ENCODE measurements at places on chromosomes 16 and 17.

GRCh38 chr17:9671559-9671958 lies 26.2 kb downstream of the USP43 start:
- peaks cover 18% of the 10 kb centered on the region for H3K27me3 ChIP-seq
- no peak for DNase-seq
- H3K27ac ChIP-seq, result no peak overlapping the region

DNA sequence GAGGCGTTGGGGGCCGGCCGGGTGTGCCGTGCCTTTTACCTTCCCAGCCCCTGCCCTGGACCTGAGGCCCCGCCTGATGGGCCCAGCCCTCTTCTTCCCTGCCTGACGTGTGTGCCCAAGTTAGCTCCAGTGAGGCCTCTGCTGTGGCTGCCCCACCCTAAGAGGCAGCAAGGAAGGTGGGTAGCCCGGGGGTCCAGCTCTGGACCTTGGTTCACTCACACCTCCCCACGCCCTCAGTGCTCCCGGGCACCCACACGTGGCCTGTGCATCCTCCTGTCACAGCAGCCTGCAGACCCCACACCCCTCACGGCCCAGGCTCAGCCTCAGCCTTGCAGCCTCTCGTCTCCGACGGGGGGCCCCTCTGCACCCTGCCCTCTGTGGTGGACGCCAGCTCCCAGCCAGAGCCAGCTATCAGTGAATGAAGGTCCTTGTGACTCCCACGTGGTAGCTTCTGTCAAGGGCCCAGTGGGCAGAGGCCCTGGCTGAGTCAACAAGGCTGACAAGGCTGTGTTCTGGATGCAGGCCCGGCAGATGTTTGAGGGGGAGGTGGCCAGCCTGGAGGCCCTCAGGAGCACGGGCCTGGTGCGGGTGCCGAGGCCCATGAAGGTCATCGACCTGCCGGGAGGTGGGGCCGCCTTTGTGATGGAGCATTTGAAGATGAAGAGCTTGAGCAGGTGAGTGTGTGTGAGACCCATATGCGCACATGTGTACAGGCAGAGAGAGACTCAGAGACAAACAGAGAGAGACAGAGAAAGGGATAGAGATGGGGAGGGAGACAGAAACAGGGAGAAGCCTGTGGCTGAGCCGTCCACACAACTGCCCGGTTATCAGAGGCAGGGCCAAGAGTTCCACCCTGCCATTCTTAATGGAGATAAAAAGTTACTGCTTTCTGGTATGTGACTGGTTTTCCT lies 2.8 kb downstream of the FN3K start:
- H3K4me1 ChIP-seq, result peaks cover 27% of the 10 kb centered on the region
- H3K36me3 ChIP-seq, result peaks cover 37% of the 10 kb centered on the region
- no peaks in the 10 kb centered on the region for H3K27me3 ChIP-seq
- no peak overlapping the region for H3K4me3 ChIP-seq

DNA sequence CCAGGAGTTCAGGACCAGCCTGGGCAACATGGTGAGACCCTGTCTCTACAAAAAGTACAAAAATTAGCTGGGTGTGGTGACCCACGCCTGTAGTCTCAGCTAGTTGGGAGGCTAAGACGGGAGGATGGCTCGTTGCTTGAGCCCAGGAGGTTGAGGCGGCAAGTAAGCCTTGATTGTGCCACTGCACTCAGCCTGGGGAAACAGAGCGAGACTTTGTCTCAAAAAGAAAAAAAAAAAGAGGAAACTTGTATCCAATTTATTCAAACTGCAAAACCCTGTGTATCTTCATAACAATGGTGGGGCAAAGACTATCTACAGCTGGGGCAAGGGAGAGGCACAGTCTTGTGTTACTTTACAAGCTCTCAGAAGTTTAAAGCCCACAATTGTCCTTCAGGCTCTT lies 21.5 kb downstream of the GRB7 start:
- H3K36me3 ChIP-seq, result no peaks in the 10 kb centered on the region
- DNase-seq, result no peak
- H3K27me3 ChIP-seq, result peaks cover 41% of the 10 kb centered on the region
- peaks cover 9% of the 10 kb centered on the region for H3K4me1 ChIP-seq

DNA sequence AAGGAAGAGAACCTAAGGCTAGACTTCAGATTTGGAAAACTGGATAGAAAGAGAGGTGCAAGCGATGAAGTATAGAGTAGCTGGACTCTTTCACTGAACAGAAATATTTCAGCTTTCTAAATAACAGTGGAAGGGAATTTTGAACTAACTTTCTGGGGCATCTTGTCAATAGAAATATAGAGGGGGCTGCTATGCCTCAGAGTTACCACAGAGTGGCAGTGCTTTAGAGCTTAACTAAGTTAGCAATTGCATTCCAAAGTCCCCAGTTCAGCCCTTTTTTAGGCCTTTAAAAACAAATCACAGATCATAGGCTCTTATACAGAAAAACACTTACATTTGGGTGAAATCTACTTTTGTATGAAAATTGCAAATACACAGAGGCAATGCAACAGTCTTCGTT lies 154.2 kb upstream of the CDH8 start:
- no peaks in the 10 kb centered on the region for H3K4me1 ChIP-seq
- no peaks in the 10 kb centered on the region for H3K27me3 ChIP-seq
- no peak for DNase-seq
- no peak overlapping the region for H3K4me3 ChIP-seq

DNA sequence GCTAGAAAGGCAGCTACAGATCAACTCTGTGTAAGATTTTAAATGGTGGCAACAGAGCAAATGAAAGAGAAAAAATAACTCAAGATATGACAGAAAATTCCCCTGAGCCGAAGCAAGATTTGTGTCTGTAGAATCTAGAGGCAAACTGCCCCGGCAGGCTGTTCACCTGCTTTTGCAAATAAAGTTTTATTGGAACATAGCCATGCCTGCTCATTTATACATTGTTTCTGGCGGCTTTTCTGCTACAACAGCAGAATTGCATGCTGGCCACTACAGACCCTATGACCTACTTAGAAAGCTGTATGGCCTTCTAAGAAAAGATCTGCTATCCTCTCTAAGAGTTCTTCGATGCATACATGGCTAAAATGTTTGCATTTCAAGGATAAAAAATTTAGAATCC lies 119.5 kb downstream of the SALL1 start:
- no peak overlapping the region for H3K27ac ChIP-seq
- H3K4me1 ChIP-seq, result peaks cover 9% of the 10 kb centered on the region
- no peaks in the 10 kb centered on the region for H3K36me3 ChIP-seq
- DNase-seq, result no peak
- no peak overlapping the region for H3K4me3 ChIP-seq

DNA sequence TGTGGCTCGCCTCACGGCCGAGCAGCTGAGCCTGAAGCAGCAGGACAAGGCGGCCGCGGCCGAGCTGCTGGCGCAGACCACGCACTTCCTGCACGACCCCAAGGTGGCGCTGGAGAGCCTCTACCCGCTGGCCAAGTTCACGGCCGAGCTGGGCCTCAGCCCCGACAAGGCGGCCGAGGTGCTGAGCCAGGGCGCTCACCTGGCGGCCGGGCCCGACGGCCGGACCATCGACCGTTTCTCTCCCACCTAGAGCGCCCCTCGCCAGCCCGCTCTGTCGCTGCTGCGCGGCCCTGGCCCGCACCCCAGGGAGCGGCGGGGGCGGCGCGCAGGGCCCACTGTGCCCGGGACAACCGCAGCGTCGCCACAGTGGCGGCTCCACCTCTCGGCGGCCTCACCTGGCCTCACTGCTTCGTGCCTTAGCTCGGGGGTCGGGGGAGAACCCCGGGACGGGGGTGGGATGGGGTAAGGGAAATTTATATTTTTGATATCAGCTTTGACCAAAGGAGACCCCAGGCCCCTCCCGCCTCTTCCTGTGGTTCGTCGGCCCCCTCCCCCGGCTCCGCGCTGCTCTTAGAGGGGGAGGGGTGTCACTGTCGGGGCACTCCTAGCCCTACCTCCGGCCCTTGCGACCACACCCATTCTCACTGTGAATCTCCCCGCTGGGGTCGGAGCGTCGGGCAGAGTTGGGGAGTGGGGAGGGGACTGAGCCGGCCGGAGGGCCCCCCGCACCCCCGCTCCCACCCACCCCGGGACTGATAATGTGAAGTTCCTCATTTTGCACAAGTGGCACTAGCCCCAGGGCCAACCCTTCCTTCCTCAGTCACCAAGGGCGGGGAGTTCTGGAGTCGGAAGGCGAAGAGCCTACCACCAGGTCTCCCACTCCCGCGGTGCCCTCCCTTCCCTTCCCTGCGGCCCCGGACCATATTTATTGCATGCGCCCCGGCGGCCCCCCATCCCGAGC lies 4.0 kb downstream of the HIC1 start:
- peaks cover 16% of the 10 kb centered on the region for H3K27me3 ChIP-seq
- H3K27ac ChIP-seq, result peak overlapping the region; percentile 97
- peak; percentile 92 for DNase-seq

DNA sequence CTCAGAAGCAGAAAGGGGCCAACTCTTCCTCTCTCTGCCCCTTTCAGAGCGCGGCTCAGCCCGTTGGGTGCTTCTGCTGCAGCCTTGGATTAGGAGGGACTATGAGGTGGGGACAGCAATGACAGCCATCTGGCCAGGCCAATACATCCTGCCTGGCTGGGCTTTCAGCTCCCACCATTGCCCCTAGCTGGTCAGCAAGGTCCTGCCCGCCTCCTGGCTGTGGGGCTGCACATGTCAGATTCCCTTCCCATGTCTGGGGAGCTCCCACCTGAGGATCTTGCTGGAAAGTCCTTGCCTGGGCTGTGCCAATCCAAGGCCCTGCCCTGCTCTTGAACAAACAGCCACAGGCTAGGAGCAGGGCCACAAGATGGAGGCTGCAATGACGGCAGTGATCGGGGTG lies 8.3 kb downstream of the TRIM65 start:
- no peak overlapping the region for H3K27ac ChIP-seq
- no peaks in the 10 kb centered on the region for H3K27me3 ChIP-seq
- peaks cover 48% of the 10 kb centered on the region for H3K36me3 ChIP-seq
- H3K4me3 ChIP-seq, result no peak overlapping the region
